ENCODE measurements at places on chromosomes 6 and 20. TPM values are rescaled to one million over a fixed set of nuclear protein-coding genes. Genes with fewer than 3 reads are reported as not detected.

The BTN2A1 gene
- total RNA-seq: 17.5 TPM

The MBOAT1 gene
- total RNA-seq: 18.5 TPM

The CNBD2 gene
- total RNA-seq: 20.1 TPM

GRCh38 chr6:152364866-152365265 is 272.3 kb downstream of the SYNE1 start:
- H3K36me3 ChIP-seq: no peaks in the 10 kb centered on the region
- H3K4me3 ChIP-seq: no peak overlapping the region
- H3K27ac ChIP-seq: no peak overlapping the region
- no peaks in the 10 kb centered on the region for H3K4me1 ChIP-seq
- no peak for DNase-seq

- no peaks in the 10 kb centered on the region for H3K36me3 ChIP-seq
- H3K4me3 ChIP-seq: no peak overlapping the region
- H3K27ac ChIP-seq: no peak overlapping the region
These were observed 116.8 kb upstream of the BEND6 start for GRCh38 chr6:56838016-56838555.

GRCh38 chr6:41236276-41236675 is 8.1 kb downstream of the TREML4 start:
- no peaks in the 10 kb centered on the region for H3K36me3 ChIP-seq
- DNase-seq: no peak
- H3K27ac ChIP-seq: no peak overlapping the region
- H3K4me3 ChIP-seq: no peak overlapping the region
- no peaks in the 10 kb centered on the region for H3K4me1 ChIP-seq

DNA sequence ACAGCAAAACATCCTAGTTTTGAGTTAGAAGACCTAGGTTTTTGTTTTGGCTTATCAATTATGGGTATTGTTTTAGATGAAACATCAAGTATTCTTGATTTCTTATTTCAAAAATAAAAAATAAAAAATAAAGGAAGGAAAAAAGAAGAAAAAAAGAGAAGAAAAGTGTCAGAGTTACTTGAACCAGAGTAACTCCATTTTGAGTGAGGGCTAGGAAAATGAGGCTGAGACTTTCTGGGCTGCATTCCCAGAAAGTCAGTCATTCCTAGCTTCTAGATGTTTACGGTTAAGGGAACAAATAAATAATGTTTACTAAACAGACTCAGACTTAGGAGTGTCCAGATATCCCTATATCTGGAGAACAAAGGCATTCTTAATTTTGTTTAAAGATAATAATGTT is 45.3 kb upstream of the HFE start:
- no peaks in the 10 kb centered on the region for H3K27me3 ChIP-seq
- no peak overlapping the region for H3K27ac ChIP-seq
- no peak overlapping the region for H3K4me3 ChIP-seq
- DNase-seq: no peak
- H3K4me1 ChIP-seq: peaks cover 21% of the 10 kb centered on the region

DNA sequence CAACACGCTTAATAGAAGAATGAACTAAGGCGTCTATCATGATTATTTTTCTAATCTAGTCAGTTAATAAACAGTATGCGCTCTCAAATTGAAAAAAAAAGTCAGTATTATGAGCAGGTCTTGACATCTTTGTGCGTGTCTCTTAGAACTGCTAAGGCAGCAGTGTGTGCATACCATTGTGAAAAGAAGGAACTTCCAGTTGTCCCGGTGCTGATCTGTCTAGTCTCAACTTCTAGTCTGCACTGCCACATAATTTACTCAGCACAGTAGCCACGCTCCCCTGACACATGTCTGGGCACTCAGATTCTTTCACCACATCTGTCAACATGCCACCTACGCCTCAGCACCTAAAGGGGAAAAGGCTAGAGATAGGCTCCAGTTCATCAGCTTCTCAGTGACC is 61.1 kb upstream of the SPDEF start:
- no peaks in the 10 kb centered on the region for H3K27me3 ChIP-seq
- peaks cover 28% of the 10 kb centered on the region for H3K36me3 ChIP-seq
- H3K4me1 ChIP-seq: no peaks in the 10 kb centered on the region
- H3K27ac ChIP-seq: no peak overlapping the region
- DNase-seq: no peak

- DNase-seq: no peak
- H3K4me3 ChIP-seq: no peak overlapping the region
- H3K27me3 ChIP-seq: no peaks in the 10 kb centered on the region
- peaks cover 6% of the 10 kb centered on the region for H3K36me3 ChIP-seq
These were observed 2.2 kb upstream of the MAPK13 start for GRCh38 chr6:36128073-36128472.

DNA sequence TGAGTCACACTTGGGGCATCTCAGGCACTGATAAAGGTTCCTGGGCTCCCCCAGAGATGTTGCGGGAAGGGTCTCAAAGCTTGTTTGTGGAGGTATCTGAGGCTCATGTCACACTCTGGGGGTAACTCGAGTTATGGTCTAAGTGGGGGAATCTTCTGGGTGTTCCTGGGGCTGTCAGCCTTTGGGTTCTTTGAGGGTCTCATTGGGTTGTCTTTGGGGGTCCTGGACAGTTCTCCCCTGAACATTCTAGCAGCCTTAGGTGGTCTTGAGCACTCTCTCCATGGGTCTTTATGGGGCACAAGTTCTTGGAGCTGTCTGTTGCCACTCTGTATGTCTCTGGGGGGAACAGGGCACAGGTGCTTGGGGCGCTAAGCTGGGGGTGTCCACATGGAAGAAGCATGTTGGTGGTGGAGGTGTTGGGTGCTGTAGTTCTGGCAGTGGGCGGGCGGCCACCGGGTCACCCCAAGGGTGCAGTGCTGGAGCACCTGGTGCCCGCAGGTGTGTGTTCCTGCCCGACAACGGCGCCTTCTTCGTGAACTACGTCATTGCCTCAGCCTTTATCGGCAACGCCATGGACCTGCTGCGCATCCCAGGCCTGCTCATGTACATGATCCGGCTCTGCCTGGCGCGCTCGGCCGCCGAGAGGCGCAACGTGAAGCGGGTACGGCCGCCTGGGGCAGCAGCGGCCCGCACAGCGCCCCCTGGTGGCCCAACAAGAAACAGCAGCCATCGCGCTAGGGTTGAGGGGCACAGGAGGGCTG is 7.1 kb upstream of the CAPN11 start:
- H3K4me1 ChIP-seq: peaks cover 16% of the 10 kb centered on the region
- H3K27ac ChIP-seq: no peak overlapping the region
- DNase-seq: peak; percentile 73
- H3K27me3 ChIP-seq: no peaks in the 10 kb centered on the region
- no peak overlapping the region for H3K4me3 ChIP-seq

DNA sequence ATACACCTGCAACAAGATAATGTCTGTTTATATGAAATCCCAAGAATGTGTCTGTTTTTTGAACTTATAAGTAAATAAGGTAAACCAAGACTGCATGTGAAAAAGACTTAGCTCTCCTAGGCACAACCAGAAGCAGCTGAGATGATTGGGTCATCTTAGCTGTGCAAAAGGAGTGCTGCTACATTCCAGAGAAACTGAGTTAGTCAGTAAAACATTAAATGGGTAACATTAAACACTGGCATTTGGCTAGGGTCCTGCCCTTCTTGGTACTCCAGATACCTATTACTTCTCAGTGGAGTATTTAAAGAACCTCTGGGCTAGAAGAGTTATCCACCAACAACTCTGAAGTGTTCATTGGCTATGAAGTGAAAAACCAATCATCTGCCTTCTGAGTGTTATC is 47.8 kb downstream of the ILRUN start:
- no peaks in the 10 kb centered on the region for H3K27me3 ChIP-seq
- no peak overlapping the region for H3K4me3 ChIP-seq
- no peak overlapping the region for H3K27ac ChIP-seq
- H3K4me1 ChIP-seq: no peaks in the 10 kb centered on the region

GRCh38 chr6:28489366-28490204 is 26.0 kb downstream of the GPX6 start:
- peaks cover 17% of the 10 kb centered on the region for H3K4me1 ChIP-seq
- H3K27ac ChIP-seq: peak overlapping the region; percentile 44
- H3K4me3 ChIP-seq: peak overlapping the region; percentile 52
- peak; percentile 6 for DNase-seq
- peaks cover 23% of the 10 kb centered on the region for H3K27me3 ChIP-seq
